Pulmonary artery endothelial cell (primary cell): ENCODE measurements at places on chromosomes 5 and 9.
A peak's percentile ranks its signal among the peaks of the same experiment; 100 is the strongest.

DNA sequence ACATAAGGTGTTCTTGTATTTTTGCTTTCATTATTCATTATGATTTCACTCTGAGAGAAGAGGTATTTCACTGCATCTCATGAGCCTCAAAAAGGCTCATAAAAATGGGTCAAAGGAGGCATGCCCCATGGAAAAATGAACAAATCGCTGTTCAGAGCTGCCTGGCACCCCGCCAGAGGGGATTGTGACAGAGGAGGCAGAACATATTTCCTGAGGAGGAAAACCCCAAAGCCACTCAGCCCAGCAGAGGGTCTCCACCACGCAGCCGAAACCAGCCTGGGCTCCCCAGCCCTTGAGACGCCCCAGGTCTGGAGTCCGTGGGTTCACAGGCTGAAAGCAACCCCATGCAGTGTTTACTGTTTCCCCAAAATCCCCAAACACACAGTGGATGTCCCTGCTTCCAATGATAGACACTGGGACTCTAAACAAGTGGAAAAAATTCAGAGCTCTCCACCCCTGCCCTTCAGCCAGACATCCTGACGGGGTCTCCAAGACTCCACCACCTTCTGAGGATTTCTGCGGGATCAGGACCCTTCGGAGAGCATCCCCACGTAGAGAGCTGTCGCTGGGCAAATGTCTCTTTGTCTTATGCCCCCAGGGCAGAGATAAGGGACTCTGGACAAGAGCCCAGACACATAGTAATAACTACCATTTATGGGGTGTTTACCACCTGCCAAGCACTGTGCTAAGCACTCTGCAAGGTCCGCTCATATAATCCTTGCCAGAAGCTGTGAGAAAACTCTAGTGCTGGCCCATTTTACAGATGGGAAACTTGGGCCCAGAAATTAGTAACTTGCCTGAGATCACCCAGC lies 122.3 kb downstream of the PAX5 start:
- no peak for DNase-seq

- DNase-seq: no peak
Observed at GRCh38 chr9:37066139-37066725, 32.2 kb upstream of the PAX5 start.

DNA sequence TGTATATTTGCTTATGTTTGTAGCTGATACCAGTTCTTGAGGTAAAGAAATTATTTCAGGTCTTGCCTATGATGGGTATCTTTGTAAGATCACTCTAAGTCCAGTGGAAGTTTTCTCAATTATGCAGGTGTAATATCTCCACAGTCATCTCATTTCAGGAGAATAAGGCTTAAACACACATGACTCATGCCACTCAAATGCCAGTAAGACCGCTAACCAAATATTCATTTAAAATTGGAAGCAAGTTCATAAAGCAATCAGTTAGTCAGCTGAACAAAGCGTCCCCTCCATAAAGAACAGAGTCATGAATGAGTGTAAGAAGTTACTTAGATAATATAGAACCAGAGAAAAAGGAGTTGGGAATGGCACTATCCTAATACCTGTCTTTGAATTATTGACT lies 248.7 kb downstream of the LURAP1L start:
- DNase-seq: no peak

- DNase-seq: no peak
Observed at GRCh38 chr5:26791021-26791420, 247.4 kb downstream of the CDH9 start.

GRCh38 chr9:19682397-19682796 lies 106.4 kb downstream of the SLC24A2 start:
- DNase-seq: no peak

DNA sequence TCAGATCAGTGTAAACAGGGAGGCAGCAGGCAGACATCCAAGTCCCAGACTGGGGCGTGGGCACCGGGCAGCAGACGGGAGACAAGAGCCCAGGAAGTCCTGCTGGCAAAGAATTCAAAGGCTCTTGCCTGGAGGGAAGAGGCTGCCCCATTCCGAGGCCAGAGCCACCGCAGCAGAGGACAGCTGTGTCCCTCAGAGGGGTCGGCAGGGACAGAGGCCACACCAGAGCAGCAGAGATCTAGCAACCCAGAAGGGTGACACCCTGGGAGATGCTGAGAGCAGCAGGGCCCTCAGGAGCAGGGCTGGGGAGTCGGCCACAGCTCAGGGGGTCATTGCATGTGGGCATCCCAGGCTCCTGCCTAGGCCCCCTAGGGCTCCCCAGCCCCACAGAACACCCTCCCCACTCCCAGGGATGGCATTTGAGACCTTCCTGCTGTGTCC lies 29.1 kb downstream of the ADAMTS2 start:
- no peak for DNase-seq

- DNase-seq: no peak
Observed at GRCh38 chr5:74188351-74189105, 452.0 kb downstream of the ENC1 start.

DNA sequence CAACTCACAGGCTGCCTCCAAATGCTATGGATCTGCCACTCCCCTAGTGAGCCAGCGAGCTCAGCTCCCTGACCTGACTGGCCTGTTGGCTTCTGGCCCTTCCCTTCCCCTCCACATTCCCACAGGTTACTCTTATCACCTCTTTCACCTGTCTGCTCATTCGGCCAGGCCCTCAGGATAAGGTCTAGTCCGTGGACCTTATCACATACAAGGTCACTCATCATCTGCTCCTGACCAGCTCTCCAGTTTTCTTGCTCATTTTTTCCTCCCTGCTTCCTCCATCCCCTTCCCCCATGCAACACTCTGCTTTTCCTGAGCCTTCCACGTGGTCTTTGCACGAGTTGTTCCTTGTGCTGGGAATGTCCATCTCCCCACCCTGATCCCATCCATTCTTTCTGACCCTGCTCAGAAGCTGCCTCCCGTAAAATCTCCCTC lies 25.9 kb upstream of the NDST1 start:
- no peak for DNase-seq

DNA sequence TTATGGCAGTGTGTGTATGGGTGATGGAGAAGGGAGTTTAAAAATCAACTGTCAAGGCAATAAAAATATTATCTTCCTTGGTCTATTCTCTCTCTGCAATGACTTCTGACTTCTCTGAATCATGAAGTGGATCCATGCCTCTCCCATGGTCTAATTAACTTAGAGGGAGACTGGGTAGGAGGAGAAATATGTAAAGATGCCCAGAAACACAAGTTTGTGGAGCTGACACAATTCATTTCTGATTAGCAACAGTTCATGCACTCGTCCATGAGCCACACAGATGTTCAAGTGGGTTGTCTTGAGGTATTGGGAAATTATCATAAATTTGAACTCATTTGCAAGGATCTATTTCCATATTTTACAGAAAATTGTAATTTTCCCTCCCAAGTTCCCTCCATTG lies 38.1 kb downstream of the INSYN2B start:
- DNase-seq: no peak

DNA sequence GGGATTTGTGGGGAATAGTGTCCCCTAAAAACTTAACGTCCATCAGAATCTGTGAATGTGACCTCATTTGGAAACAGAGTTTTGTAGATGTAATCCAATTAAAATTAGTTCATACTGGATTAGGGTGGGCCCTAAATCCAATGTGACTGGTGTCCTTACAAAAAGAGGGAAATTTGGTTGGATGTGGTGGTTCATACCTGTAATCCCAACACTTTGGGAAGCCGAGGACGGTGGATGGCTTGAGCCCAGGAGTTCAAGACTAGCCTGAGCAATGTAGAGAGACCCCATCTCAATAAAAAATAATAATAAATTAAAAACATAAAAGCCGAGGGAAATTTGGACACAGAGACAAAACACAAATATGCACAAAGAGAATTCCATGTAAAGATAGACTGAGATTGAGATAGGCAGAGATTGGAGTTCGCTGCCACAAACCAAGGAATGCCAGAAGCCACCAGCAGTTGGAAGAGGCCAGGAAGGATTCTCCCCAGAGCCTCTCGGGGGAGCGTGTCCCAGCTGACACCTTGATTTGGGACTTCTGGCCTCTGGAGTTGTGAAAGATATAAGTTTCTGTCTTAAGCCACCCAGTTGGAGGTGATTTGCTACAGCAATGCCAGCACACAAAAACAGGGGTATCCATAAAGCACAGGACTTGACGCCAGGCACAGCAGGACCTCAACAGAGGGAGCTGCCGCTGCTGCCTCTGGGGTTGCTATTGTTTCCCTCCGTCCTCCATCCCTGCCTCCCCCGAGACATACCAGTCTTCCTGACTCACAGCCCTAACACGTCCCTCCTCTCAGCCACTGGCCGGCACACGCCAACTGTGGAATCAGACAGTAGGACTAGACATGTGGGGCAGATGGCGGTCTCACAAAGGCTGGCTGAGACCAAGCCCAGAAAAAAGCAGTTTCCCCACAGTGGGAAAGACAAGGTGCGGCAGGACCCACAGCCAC lies 73.8 kb upstream of the IL17B start:
- DNase-seq: peak; percentile 73

- DNase-seq: no peak
Observed at GRCh38 chr9:19485193-19485592, 76.4 kb downstream of the ACER2 start.

DNA sequence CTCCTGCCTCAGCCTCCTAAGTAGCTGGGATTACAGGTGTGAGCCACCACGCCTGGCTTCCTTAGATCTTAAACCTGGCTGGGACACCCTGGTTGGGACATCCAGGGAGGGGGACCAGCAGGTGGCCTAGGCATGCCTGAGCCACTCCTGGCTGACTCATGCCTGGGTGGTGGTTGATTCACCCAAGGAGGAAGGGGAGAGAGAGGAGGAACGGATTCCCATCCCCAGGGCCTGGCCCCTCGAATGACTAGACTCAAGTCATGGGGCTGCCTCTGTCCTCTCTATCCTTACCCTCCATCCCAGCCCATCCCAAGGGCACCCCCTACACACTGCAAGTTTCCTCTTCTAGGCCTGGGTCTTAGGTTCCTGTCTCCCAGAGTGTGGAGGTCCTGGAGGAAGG lies 12.7 kb downstream of the EEIG1 start:
- no peak for DNase-seq

DNA sequence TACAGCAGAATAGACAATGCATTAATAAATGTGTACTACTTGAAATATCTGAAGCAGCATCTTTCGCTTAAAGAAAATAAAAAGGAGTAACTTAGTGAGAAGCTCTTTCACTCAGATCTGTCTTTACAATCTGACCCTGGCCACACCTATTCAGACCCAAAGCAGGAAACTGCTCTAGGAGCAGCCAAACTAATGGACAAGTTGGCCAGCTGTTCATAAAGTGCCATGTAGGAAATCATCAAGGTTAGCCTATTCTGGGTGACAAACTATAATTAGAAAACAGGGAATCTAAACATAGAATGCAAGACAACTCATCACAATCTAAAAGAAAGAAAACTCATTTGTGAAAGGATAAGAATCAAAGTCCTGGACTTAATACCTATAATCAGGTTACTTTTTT lies 101.3 kb downstream of the AGTPBP1 start:
- no peak for DNase-seq

DNA sequence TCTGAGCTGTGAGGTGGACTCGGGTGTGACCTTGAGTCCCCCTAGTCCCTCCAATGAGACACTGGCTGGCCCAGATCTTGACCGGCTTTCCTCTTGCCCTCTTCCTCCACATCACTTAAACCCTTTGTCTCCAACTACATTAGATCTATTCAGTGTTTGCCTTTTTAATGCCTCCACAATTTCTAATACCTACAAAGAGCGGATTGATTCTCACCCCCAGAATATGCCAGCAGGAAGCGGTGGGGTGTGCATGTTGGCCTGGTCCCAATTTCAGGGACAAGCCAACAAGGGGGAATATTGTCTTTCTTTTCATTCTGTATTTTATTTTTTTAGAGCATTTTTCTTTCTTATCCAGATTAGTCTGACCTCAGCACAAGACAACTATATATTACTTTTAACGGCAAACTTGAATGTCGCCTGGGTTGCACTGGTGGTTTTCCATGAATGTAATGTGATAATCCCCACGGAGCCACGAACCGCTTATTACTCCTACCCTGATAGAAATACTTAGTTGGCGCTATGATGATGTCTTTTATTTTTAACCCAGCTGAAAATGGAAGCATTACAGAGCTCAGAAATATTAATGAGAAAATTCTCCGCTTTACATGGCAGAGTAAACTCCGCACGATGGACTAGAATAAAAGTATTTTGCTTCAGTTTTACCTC lies 68.5 kb upstream of the MYO10 start:
- no peak for DNase-seq

GRCh38 chr9:28073270-28073669 lies 500.0 kb upstream of the C9orf72 start:
- no peak for DNase-seq

DNA sequence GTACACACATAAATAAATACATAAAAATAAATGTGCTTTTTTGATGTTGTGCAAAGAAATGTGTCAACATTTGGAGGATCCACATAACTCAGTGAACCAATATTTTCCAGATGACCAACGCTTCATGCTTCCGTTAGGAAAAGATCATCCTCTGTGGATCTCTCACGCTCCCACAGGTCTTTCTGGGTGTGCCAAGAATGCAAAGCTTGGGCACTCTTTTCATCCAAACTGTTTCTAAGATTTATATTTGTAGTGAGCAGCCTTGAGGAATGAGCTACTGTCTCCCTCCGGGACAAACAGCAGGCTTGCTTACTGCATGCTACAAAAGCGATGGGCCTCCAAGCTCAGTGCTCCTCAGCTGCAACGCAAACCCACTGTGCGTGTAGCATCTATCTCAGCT lies 46.2 kb upstream of the RUFY1 start:
- DNase-seq: no peak

DNA sequence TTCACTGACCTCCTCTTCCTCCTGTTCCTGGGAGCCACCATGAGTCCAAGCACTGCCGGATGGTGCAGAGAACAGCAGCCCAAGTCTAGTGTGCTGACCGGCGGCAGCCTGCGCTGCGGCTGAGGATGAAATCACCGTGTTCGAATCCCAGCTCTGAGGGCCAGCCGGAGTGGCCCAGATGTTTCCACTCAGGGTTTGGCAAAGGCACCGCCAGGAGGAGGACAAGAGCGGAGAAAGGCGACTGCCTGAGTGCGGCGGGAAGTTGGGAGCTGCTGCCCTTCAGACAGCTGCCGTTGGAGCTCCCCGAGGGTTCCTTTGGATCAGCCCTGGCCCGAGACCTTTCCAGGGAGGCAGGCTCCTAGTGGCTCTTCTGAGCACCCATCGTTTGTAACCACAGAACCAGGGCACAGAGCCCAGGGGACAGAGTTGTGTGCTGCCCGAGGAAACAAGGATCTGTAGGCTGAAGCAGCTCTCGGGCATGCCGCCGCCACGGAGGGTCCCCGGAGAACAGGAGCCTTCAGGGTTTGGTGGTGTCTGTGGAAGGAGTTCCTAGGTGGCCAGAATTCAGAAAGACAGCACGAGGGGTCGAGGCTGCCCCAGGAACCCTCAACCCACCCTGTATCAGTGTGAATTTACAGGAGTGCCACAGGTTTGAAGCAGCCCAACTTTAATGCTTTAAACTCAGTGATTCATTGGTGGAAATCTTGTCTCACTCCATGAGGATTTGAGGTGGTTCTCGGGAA lies 115.6 kb upstream of the COL5A1 start:
- no peak for DNase-seq

GRCh38 chr5:176542596-176543427 lies 5.6 kb upstream of the RNF44 start:
- DNase-seq: no peak

DNA sequence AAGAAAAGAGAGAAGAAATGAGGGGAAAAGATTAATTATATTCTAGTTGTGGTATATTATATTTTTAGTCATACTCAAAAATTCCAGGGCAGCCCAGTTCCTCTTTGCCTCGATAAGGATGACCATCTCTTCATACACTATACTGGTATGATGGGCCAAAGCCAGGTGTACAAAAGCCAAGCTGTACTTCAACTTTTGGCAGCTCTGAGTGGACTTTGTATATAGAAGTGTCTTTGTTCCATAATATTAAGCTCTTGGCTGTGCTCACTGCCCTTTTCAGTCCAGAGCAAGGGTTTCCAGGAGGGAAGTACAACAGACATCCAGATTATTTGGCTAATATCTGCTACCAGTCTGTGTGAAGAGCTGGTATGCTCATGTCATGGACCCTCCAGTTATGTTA lies 934.3 kb upstream of the CDH10 start:
- DNase-seq: no peak
